MG63 (cell line): ENCODE measurements at places on chromosomes 2 and 18.
A peak's percentile ranks its signal among the peaks of the same experiment; 100 is the strongest.

- DNase-seq, result no peak
These were observed 162.0 kb downstream of the SH3BP4 start for GRCh38 chr2:235113854-235114253.

- no peak for DNase-seq
These were observed 111.6 kb upstream of the GCFC2 start for GRCh38 chr2:75822336-75822735.

GRCh38 chr2:216714376-216714775 lies 19.0 kb upstream of the IGFBP5 start:
- peak; percentile 48 for DNase-seq

GRCh38 chr2:147097747-147098146 lies 747.1 kb upstream of the ACVR2A start:
- no peak for DNase-seq

DNA sequence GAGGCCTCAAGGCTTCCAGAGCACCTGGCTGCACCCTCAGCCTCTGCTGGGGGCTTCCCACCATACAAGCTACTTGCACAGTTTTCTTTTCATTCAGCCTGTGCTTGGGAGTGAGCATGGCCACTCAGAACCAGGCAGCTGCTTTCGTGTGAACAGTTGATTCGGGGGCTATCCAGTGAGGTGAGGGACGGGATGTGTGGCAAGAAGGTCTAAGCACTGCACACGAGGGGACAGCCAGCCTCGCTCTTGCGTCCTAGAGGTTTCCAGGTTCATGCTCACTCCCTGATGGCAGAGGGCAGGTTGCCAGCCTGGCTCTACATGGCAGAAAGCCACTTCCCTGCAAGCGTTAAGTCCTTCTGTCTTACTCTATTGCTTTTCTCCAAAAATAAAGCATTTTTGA lies 146.2 kb downstream of the MBP start:
- DNase-seq, result no peak

DNA sequence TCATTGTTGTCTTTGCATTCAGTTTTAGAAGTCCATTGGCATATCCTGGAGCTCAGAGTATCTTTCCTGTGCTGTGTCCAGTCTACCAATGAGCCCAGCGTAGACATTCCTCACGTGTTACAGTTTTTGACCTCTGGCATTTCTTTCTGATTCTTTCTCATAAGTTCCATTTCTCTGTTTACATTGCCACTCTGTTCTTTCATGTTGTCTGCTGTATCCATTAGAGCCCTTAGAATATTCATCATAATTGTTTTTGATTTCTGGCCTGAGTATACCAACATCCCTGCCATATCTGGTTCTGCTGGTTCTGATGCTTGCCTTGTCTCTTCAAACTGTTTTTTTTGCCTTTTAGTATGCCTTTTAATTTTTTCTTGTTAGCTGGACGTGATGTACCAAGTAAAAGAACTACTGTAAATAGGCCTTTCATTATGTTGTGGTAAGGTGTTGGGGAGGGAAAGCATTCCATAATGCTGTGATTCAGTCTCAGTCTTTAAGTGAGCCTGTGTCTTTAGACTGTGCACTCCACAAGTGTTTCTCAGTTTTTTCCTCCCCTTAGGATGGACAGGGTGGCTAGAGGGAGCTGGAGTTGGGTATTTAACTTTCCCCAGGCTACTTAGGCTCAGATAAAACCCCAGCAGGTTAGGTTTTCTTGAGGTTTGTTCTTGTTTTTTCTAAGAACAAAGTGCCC lies 35.6 kb downstream of the CEP192 start:
- no peak for DNase-seq

- DNase-seq, result no peak
These were observed 249.0 kb downstream of the DYSF start for GRCh38 chr2:71702071-71702970.

- DNase-seq, result peak; percentile 75
These were observed 221.6 kb upstream of the SP5 start for GRCh38 chr2:170493426-170494097.

- peak; percentile 86 for DNase-seq
These were observed 909 bp downstream of the TMEM87B start for GRCh38 chr2:112055730-112056625.

GRCh38 chr2:235160281-235160810 lies 208.5 kb downstream of the SH3BP4 start:
- no peak for DNase-seq

DNA sequence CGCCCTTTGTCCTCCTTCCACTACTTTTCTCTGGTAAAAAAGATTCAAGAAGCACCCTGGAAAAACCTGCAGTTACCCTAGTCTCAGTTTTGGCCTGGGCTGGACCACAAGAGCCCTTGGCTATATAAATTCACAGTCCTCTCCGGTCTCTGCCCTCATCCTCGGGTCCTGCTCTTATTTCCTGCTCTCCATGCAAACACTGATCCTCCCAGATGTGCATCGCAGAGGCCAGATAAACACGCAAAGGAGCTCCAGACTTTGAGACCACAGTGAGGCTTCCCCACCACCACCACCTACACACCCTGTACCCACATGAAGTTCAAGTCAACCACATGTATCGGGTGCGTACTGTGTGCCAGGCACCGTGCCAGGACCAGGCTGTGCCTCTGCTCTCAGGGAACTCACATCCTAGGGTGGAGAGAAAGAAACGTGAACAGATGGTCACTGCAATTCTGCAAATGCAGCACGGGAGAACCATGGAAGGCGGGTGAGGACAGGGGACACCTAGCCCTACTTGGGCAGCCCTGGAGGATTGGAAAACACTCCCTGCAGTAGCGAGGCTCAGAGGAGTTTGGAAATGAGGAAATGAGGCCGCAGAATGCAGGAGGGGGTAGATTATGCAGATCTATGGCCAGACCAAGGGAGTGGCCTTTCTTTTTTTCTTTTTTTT lies 7.4 kb downstream of the CTDSP1 start:
- peak; percentile 56 for DNase-seq

DNA sequence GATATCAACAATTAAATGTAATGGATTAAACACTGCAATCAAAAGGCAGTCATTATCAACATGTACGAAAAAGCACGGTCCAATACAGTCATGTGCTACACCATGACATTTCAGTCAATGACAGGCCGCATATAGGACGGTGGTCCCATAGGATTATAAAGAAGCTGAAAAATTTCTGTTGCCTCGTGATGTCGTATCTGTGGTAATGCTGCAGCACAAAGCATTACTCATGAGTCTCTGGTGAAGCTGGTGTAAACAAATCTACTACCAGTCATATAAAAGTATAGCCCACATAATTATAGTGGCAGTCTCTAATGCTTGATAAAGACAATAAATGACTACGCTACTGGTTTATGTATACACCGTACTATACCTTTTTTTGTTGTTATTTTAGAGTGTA lies 58.4 kb downstream of the RABL2A start:
- no peak for DNase-seq

GRCh38 chr2:191646163-191646902 lies 31.6 kb upstream of the NABP1 start:
- no peak for DNase-seq

DNA sequence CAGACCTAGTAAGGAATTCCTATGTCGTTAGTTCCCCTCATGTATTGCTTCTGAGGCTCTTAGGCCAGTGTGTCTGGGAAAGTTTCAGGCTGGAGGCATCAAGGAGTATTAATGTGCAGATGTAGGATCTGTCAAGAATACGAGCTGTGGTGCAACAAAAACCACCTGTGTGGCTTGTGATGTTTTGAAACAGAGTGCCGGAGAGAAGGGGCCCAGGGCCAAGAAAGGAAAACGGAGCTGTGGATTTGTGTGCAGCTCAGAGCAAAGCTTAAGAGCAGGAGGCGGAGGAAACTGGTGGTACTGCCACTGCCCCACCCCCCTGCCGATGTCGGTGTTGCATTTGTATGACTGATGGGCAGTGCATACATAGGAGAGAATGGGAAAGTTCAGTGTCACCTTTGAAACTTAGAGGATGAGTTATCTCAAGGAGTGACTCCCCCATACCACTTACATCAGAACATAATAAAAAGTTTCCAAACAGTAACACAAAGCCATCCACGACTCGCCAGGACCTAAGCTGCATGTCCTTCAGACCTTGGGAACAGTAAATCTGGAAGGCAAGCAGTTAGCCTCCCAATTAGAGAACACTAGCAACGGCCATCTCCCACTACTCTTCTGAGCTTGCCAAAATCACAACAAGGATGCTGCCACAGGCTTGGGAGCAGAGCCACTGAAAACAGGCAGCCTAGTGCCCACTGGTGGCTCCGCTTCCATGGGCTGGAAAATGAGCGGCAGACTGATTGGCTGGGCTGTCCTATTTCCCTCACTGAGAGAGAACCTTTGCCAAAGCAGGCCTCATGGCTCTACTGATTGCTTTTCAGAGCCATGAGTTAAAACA lies 152.7 kb upstream of the NT5C1B start:
- no peak for DNase-seq

DNA sequence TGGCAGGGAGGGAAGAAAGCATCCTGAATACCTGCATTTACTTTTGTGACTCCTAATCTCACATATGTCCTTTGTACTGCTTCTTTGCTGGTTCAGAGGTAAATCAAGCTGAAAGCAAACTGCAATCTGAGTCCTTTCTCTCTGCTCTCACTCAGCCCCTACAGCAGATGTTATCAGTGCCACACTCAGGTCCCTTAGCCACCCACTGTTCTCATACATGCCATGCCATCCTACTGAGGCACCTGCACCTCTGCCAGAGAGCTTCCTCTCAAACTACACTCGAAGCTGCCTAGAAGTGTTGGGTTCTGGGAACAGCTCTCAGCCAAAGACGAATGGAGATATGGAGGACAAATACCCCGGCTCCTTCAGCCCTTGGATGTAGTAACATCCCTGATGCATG lies 244.5 kb downstream of the TXNL1 start:
- DNase-seq, result no peak

DNA sequence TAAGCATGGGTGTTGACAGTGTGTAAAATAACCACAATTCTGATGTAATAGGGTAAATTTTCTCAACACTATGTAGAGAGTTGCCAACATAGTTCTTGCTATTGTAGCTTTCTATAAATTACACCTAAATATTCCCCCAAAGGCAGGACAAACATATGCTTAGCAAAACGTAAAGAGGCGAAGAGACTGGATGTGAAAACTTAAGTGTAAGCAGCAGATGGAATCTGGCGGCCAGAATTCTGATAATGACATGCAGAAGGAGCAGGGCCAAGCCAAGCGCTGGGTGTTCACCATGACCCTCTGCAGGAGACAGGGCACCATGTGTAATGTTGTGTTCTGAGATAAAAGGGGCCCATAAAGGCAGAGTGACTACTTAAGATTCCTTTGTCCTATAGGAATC lies 105.2 kb upstream of the ZNF521 start:
- DNase-seq, result no peak

DNA sequence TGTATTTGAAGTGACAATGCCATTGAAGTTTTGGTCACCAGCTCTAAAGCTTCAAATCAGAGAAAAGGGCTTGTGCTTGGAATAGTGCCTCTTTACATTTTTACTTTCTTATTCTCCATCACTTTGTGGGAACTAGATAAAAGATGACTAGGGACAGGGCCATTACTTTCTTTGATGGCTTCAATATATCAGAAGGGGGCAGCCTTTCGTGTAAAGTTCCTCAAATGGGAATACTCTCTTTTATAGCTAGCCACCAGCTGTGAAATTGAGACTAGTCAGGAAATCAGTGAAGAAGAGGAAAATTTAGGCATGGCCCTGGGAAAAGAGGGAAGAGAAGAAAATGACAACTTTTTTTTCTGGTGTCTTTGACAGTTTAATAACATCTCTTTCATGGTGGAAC lies 242.5 kb downstream of the DCC start:
- no peak for DNase-seq

DNA sequence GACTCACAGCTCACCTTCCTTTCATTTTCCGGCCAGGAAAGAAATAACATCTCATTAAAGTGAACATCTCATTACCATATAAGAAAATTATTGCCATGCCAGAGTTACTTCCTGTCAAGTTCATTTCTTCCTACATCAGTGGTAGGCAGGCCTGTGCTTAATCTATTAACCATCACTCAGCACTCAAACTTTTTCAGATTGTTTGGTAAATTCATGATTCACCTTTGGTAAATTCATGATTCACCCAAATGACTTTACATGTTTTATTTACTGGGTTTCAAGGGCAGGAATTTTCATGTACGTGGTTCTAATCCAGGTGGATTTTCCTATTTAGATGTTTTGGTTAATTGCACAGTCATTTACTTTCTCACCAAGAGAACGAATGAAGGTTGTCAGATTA lies 116.5 kb downstream of the CSRNP3 start:
- no peak for DNase-seq

DNA sequence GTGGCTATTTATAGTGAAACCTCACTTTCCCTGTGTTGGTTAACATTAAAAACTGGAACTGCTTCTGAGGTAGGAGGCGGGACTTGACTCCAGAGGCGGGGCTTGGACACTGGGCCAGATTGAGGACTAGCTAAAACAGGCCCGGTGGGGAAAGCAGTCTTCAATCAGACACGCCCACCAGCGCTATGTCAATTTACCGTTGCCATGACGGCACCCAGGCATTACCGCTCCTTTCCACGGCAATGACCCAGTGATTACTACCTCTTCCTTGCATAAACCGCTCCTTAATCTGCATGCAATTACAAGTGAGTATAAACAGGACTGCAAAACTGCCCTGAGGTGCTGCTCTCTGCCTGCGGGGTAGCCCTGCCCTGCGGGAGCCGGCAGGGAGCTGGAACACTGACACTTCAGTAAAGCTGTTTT lies 35.3 kb downstream of the LRRFIP1 start:
- DNase-seq, result peak; percentile 78

GRCh38 chr18:7566244-7566566 lies 911 bp upstream of the PTPRM start:
- DNase-seq, result no peak

GRCh38 chr18:78721981-78722380 lies 257.6 kb upstream of the SALL3 start:
- DNase-seq, result no peak

- no peak for DNase-seq
These were observed 2.5 kb upstream of the DHRS9 start for GRCh38 chr2:169066897-169067296.

DNA sequence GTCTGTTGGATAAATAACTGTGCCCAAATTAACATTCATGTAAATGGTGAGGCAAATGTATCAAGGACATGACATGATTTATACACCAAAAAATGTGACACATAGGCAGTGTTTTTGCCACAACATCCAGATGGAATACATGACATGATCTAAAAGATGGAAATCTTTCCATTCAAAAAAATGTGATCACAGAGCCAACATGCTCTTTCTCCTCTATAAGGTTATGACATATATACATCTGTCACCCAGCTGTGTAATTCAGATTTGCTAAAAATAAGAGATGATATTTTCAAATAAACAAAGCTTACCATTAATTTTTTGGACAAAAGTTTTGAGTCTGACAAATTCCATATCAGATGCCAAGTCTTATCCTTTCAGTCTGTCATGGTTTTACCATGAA lies 95.5 kb upstream of the COL3A1 start:
- DNase-seq, result no peak

GRCh38 chr2:188693111-188693510 lies 281.1 kb upstream of the COL3A1 start:
- no peak for DNase-seq

- no peak for DNase-seq
These were observed 130.6 kb upstream of the CDH19 start for GRCh38 chr18:66734451-66734850.

GRCh38 chr2:100784681-100785080 lies 35.3 kb upstream of the NPAS2 start:
- no peak for DNase-seq
